Stimulated activated CD4-positive, alpha-beta T cell treated with anti-CD3 and anti-CD28 coated beads, Interleukin-4, amount 100 ng/mL, for 4 hours (primary cell): ENCODE measurements at places on chromosomes 16 and 17.

DNA sequence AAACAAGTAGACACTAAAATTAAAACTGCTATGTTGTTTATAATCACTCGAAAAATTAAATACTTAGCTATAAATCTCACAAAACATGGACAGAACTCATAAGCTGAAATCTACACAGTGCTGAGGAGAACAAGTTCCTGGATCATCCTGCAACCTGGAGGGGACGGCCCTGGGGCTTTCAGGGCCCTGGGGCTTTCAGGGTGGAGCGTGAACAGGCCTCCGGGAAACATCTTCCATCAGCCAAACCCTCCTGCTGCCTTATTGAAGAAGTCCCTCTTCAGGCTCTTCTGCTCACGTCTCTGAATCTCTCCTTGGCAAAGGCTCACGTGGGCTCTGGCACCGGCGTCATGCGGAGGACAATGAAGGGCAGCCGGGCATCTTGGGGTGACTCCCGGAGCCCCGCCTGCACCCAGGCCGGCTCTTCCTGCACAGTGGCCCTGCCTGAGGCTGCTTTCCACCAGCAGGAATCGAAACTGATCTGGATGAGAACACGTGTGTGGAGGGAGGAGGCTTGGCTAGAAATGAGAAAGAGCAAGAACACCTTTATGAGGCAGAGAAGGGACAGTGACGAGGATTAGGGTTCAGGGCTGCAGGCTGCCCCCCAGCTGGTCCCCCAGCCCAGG lies 127.3 kb downstream of the CDRT15L2 start:
- no peak for DNase-seq

GRCh38 chr17:54324813-54325212 lies 502.1 kb downstream of the KIF2B start:
- DNase-seq, result no peak

GRCh38 chr16:30882429-30883310 lies 11.2 kb downstream of the BCL7C start:
- no peak for DNase-seq

DNA sequence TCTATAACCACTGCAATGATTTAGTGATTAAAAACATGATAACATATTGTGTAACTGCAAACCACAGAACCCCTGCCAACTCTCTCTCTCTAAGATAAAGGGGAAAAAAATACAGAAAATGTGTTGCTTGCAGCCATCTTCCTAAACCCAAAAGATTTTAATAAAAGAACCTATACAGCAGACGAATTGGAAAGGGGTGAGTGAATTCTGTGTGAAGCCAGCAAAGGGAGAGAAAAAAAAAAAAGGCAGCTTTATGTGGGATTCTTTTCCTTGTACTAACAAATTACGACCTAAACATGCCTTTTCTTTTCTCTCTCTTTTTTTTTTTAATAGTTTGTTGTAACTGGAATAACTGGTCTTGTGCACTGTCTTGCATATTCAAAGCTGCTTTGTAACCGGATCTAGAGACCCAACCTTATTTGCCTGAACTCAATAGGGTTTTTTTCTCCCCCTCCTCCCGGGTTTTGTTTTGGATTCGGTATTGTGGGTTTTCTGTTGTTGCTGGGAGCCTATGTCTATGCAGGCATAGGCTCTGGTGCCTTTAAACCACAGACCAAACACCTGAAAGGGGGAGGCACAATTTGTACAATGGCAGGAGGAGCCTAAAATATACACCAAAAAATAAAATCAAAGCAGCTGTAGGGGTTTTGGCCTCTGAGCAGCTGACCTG lies 7.0 kb upstream of the ZFHX3 start:
- no peak for DNase-seq

- no peak for DNase-seq
These were observed 43.1 kb downstream of the SCNN1G start for GRCh38 chr16:23225634-23226033.

GRCh38 chr16:57999366-57999970 lies 1.0 kb downstream of the ZNF319 start:
- DNase-seq, result no peak

- no peak for DNase-seq
These were observed 344.5 kb upstream of the EEF2KMT start for GRCh38 chr16:5442054-5442453.

GRCh38 chr17:49952209-49952911 lies 16.6 kb upstream of the DLX4 start:
- DNase-seq, result peak; percentile 73

DNA sequence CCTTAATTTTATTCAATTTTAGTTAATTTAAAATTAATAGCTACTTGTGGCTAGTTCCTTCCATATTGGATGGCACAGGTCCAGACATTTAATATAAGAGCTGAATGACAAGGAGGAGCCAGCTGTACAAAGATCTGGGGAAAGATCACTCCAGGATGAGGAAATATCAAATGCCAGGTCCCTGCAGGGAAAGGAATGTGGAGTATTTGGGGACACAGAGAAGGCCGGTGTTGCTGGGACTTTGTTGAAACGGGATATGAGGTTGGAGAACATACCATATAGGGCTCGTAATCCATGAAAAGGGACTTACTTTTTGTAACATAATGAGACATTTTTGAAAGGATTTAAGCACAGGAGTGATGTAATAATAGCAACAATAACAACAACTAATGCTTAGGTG lies 426.8 kb downstream of the HS3ST4 start:
- no peak for DNase-seq

GRCh38 chr16:77049577-77049976 lies 141.4 kb upstream of the MON1B start:
- no peak for DNase-seq

GRCh38 chr16:81533175-81533507 lies 88.5 kb downstream of the CMIP start:
- no peak for DNase-seq

DNA sequence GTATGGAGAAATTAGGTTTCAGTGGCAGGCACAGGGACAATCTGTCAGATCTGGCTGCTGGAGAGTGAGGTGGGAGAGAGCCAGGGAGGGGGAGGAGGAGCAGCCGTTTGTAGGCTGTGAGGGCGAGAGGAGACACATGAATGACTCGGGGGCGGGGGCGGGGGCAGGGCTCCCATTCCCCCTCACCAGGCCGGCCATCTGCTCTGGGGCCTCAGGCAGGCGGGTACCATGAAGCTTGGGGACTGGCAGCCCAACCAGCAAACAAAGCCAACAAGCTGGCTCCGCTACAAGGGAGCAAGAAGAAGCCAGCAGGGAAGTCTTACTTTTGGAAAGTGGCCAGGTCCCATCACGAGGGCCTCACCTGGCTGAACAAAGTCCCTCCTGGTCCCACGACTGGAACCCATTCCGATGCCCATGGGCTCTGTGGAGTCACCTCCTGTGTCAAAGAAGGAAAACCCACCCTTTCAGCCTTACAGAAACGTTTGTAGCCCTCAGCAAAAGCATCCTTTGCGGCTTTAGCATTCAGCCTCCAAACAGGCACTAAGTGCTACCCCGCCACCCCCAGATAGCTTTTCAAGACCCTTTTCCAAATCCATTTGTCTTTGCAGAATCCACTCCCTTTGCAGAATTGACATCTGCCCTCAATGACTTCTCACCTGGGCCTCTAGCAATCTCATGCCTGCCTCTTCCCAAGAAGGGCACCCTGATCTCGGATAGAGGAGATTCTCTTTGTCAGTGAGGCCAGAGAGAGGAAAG lies 9.2 kb upstream of the SSTR2 start:
- DNase-seq, result no peak

DNA sequence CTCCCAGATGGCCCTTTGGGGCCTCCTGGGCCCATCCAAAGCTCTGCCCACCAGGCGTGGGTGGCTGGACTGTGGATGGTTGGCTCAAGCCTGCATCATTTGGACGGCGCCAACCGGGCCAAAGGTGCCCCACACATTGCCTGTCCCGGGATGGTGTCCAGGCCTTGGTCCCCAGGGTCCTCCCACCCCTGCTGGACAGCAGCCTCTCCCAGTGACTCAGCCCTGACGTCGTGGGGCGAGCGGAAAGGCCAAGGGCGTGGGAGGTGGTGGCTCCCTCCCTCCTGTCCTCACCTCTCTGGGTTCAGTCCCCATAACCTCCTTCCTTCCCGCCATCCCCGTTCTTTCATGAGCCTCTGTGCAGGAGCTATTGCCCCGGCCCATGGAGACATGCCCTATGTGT lies 42.1 kb upstream of the DLX4 start:
- DNase-seq, result no peak

DNA sequence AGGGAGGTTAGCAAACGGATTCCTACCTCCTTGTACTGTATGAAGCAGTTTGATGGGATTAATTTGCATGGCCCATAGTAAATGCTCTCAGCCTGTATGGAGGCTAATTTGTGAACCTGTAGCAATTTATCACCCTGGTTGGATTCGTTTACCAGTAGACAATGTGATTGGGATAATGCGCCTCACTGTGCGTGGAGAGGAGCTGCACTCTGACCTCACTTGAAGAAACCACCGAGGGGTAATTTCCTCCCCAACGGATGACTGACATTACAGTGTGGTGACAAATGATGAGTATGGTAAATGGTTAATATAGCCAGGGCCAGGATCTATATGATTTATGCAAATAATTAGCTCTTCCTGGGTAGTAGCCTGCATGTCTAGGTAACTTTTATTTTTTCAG lies 479.1 kb upstream of the RBFOX1 start:
- no peak for DNase-seq
